Activated effector memory CD4-positive, alpha-beta T cell treated with anti-CD3 and anti-CD28 coated beads, Interleukin-2, amount 50 U/mL, for 16 hours (primary cell): ENCODE measurements at places on chromosomes 4 and X.

- no peak for DNase-seq
Measured at GRCh38 chr4:106493086-106493485, 124.5 kb upstream of the GIMD1 start.

DNA sequence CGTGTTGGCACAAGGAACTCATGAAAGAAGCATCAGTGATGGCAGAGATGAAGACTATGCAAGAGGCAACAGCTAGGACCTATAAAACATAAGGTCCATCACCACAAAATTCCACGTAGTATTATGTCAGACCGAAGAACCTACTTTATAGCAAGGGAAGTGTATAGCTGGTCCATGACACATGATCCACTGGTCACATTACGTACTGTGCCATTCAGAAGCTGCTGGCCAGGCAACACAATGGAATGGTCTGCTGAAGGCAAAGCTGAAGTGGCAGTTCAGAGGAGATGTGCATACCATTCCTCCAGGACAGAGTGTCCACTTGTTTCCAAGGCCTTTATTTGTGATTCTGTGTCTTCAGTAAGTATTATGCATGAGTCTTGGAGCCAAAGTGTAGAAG is 215.5 kb upstream of the UGT8 start:
- no peak for DNase-seq

DNA sequence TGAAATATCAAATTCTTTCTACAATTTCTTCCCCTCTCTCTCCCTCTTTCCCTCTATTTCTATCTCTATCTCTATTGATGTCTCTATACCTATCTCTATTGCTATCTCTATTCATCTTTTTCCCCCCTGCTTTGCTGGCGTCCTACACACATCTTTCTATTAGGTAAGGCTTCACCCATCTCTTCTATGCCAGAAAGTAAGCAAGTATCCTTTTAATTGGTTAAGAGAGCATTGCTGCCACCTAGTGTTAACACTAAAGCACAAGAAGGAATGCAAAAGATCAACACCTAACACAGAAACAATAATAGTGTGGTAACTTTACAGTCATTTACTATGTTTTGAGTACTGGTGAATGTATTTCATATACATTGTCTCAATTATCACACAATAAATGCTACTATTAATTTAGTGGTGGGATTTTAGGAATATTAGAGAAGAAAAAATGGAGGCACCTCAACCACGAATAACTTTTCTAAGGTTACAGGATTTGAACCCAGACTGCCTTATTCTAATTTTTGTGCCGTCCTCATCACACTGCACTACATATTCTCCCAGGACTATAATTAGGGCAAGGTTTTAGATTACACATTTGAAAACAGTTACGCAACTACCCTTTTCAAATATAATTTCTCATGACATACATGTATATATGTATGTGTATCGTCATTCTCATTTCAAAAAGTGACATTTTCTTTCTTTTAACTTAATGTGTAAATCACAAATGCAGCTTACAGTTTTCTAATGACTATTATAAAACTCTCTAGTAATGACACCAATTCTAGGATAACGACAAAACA is 3.7 kb upstream of the C4orf36 start:
- no peak for DNase-seq

DNA sequence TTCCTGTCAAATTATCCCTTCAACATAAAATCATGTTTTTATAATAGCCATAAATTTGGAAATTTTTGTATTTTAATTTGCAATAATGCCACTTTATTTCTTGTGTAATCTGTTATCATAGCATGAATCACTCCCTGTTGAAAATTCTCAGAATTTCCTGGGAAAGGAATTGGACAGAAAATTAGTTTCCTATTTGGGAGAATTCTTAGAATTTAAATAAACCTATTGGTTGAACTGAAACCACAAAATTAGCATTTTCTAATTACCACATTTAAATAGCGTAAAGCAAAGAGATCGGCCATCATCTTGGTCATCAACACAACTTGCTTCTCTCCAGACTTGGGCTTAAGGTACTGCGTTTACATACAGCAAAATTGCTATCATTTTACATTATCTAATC is at the start of gene CSN1S1:
Gene CSN1S1, plus strand, starts transcription at position 301 of the 400 bp plus-strand sequence. CDS start 1,488 bp downstream, outside the sequence.
- no peak for DNase-seq

- no peak for DNase-seq
Measured at GRCh38 chr4:174583056-174583455, 60.8 kb upstream of the HPGD start.

DNA sequence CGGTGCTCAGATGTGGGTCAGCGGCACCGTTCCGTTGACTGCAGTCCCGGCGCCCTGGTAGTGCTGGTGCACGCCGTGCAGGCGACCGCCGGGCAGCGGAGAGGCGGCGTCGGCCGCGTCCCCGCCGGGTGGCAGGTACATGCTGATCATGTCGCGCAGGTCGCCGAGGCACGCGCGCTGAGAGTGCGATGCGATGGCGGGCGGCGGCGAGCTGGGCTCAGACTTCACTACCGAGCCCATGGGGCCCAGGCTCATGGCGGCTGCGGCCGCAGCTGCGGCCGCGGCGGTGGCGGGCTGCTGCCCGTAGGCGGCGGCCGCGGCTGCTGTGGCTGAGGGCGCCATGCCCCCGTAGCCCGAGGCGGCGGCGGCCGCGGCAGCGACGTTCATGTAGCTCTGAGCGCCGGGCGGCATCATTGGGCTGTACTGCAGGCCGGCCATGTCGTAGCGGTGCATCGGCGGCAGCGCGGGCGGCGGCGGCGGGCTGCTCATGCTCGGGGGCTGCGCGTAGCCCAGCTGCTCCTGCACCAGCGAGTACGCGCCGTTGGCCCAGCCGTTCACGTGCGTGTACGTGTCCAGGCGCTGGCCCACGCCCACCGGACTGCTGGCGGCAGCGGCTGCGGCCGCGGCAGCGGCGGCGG is 1.0 kb downstream of the SOX3 start:
- DNase-seq, result no peak

- no peak for DNase-seq
Measured at GRCh38 chr4:20383969-20384368, 132.3 kb downstream of the SLIT2 start.

DNA sequence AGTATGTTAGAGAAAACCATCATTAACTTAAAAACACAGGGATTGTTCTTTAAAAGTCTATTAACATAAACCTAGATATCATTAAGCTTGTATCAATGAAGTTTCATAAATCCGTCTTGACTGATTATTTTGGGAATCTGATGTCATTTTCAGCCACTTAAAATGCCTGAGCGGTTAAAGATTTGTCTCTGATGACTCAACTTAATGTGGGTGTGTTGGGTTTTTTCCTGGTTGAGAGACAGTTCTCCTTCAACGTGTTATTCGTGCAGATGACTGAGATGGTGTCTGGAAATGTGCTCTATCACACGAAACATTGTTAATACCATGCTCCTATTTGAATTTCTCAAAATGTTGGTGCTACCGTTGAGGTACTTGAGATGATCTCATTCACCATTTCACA is 227.3 kb upstream of the TENM3 start:
- DNase-seq, result no peak

DNA sequence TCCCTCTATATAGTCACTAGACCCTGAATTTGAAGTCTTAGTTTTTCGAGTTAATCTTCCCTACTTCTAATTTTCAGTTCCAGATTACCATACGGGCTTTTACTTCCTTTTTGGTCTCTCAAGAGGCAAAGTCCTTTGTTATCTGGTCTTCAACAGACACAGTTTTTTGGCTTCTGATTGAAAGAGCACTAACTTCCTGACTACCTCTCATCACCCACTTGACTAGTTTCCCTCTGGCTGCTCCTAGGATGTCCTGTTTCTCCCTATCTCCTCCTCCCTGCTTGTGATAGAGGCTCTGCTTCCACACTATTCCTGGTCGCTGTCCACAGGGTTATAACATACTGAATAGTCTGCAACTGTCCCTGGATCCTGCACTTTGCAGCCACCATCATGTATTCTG is 16.7 kb upstream of the WDR44 start:
- no peak for DNase-seq

DNA sequence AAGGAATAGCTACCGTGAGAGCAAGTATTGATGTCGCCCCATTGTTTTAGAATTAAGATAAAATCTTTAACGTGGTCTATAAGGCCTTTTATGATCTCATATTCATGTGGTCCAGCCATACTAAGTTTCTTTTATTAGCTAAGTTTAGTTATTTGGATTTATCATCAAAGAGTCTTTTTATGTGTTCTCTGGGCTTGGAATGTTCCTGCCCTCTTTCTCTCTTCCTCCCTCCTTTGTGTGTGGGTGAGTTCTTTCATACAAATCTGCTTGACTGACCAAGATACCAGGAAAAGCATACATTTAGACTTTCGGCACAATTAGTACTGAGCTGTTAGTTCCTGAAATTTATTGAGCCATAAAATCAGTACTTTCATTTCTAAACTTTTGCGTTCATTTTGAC is 11.3 kb downstream of the TDO2 start:
- DNase-seq, result no peak

- DNase-seq, result no peak
Measured at GRCh38 chr4:54234497-54235205, 5.6 kb downstream of the PDGFRA start.

- no peak for DNase-seq
Measured at GRCh38 chrX:110401135-110401534, 42.5 kb downstream of the RTL9 start.

- DNase-seq, result no peak
Measured at GRCh38 chr4:13957871-13958270, 330.3 kb upstream of the BOD1L1 start.

DNA sequence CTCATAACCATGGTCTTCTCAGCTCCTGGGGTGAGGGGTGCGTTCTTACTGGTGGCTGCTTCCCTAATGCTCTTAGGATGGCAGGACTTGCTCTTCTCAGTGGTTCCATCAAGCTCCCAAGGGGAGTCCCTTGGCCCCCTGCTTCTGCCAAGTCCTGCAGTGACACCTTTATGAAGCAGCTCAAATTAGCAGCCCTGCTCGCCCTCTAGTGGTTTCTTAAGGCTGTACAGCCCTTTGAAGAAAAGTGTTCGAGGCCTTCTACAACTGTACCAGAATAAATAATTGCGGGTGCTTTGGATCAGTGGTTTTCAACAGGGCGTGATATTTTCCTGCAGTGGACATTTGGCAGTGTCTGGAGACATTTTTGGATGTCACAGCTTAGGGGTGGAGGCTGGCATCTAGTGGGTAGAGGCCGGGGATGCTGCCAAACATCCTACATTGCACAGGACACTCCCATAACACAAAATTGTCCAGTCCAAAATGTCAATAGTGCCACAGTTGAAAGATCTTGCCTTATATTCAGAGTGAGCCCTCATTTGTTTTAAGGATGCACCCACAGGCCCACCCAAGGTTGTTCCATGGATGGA is 204.7 kb upstream of the S100G start:
- DNase-seq, result peak; percentile 71

- no peak for DNase-seq
Measured at GRCh38 chr4:158857951-158858350, 89.1 kb downstream of the FNIP2 start.

- no peak for DNase-seq
Measured at GRCh38 chrX:153933748-153934147, 1.1 kb downstream of the NAA10 start.

DNA sequence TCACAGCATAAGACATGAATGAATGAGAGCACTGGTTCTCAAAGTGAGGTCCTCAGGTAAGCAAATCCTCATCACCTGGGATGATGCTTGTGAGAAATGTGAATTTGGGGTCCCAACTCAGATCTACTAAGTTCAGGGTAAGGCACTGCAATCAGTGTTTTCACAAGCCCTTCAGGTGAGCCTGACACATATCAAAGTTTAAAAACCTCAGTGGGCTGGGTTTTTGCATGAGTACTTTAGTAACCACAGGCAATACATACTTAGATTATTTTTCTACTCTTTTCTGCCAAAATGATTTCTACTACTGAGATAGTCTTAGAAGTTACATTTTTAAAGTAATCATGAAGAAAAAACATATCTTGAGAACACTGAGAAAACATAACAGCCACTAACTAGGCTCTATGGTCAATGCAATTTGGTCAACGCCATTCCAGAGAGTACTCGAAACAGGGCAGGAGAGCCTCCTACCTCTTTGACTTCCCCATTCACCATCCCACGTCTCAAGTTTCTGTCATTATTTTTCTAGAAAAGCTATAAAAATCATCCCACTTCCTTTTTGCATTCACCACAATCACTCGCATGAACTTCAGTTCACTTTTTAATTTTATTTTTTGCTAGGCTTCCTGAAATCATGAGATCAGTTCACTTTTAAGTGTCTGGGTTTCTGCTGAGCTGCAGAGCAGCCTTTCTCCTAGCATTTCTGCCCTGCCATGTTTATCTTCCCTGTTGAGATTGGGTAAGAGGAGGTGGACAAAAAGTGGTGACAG is 73.8 kb downstream of the MFAP3L start:
- DNase-seq, result no peak

- DNase-seq, result peak; percentile 6
Measured at GRCh38 chr4:8847764-8848163, 23.9 kb downstream of the HMX1 start.

- peak; percentile 81 for DNase-seq
Measured at GRCh38 chrX:81195712-81196111, 6.0 kb downstream of the HMGN5 start.

DNA sequence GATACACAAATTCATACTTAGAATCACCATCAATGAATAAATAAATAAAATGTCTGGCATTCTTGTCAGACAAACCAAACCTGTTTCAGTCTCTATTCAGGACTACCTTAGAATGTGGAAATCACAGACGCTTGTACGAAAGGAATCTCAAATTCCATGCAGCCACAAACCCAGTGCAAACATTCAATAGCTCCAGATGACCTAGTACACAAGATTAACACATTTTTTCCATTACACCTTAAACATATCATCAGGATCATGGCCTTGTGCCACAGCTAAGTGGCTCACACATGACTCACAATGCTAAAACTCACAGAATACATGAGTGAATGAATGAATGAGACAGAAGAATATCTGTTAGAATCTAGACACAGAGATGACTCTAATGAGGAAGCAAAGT is 134.2 kb downstream of the PWWP3B start:
- DNase-seq, result no peak
